ENCODE measurements at places on chromosomes 11 and 22.
A peak's percentile ranks its signal among the peaks of the same experiment; 100 is the strongest.

GRCh38 chr11:763073-763463 is 14.2 kb downstream of the GATD1 start:
- no peak for DNase-seq

GRCh38 chr11:35978183-35978582 is 34.3 kb downstream of the LDLRAD3 start:
- DNase-seq: no peak

DNA sequence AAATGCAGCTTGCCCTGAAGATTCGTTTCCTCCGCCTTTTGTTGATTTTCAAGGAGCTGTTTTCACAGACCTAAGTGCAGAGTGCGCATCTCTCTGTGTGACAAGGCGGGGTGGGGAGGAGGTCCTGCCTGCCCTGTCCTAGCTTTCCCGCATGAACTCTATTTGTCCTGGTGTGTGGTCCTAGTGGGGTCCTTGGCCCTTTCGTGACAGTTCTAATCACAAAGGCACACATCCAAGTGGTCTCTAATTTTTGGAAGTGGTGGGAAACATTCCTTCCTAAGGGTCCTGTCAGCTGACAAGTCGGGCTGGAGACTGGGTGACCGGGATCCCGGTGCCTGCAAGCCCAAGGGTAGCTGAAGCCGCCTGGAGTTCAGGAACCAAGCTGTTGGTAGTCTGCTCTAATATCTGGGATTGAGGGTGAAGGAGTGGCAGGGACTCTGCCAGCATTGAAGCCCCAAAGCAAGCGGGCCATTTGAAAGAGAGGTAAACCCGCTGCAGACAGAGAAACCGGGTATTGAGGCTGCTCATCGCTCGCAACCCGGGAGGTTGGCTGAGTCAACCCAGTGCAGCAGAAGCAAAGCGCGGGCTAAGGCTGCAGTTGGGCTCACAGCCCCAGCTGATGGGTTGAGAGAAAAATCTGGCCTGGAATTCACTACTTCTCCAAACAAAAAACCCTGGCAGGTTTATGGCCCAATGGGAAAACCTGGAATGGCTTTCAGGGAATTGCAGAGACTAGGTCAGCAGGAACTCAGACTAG is 28.1 kb upstream of the FBXO3 start:
- DNase-seq: peak; percentile 91

GRCh38 chr22:46250783-46251125 is 661 bp upstream of the CDPF1 start:
- no peak for DNase-seq

GRCh38 chr11:8917157-8917825 is 6.3 kb downstream of the AKIP1 start:
- DNase-seq: no peak

All from NCI-H2227 treated with DMSO at 0.1 percent for 48 hours (cell line).